ENCODE measurements at places on chromosomes 3 and 15.

- DNase-seq, result no peak
These were observed 80.1 kb upstream of the EIF1B start for GRCh38 chr3:40229386-40229785.

GRCh38 chr3:44418549-44418948 is 58.9 kb downstream of the ZNF445 start:
- no peak for DNase-seq

DNA sequence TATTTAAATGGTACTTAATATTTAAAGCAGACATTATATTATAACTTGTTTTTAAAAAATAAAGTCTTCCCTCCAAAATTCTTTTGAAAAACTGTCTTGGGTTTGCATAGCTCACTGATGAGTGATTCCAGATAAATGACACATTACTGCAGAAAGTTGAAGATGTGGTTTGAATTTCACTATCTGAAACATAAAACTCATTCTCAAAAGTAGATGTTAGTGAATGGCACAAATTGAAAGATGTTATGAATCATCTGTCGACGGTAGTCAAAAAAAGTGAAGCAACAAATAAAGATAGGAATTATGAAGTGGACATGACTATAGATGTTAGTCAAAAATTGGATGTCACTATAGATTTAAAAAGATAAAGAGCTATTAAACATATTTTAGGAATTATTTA is 280.5 kb downstream of the GAP43 start:
- no peak for DNase-seq

DNA sequence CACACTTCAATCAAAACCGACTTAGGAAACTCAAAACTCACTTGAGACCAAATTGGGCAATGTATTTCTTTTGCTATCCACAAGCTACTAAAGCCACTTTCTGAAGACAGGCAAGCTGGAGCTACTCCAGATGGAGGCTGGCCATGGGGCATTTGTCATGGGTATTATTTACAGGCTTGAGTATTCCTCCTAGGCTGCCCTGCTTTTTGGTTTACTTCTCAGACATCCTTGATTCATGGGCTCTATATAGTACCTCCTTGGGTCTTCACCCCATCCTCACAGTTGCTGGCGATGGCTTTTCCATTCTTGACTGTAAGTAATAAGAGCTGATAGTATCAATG is 18.6 kb upstream of the SYNM start:
- no peak for DNase-seq

- no peak for DNase-seq
These were observed 749.8 kb upstream of the SGO1 start for GRCh38 chr3:20935791-20936190.

GRCh38 chr3:88113311-88114162 is 36.2 kb upstream of the C3orf38 start:
- DNase-seq, result peak; percentile 83

- no peak for DNase-seq
These were observed 457.0 kb upstream of the ONECUT1 start for GRCh38 chr15:53247041-53247708.

DNA sequence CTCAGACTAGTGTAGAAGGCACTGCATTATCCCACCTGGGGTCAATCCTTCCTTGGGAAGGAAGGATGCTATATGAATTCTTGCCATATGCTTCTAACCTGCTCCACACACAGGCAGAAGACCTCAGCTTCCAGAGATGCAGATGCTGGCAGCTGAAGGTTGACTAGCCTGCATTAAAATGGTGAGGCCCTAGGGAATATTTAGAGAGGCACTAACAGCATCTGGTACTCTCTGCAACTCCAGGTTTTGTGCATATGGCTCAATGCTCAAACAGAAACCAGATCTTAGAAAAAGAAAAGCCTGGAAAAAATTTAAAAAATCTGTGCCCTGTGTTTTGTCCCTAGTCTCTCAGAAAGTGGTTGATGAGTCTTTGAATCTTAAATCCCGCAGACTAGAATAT is 56.0 kb upstream of the MYRIP start:
- DNase-seq, result no peak

- no peak for DNase-seq
These were observed 8.8 kb upstream of the LCTL start for GRCh38 chr15:66574596-66574950.

DNA sequence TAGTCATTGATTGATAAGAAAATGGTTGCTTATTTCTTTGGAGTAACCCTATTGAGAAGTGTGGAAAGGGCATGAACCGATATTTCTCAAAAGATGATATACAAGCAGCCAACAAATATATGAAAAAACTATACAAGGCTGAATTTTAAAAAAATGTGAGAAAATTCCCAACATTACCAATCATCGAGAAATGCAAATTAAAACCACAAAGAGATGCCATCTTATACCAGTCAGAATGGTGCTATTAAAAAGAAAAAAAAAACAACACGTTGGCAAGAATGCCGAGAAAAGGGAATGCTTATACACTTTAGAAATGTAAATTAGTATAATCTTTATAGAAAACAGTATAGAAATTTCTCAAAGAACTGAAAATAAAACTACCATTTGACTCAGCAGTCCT is 77.7 kb upstream of the ROBO1 start:
- no peak for DNase-seq

GRCh38 chr3:120428924-120429323 is 21.9 kb downstream of the FSTL1 start:
- DNase-seq, result no peak

GRCh38 chr3:77052051-77052501 is 12.2 kb downstream of the ROBO2 start:
- DNase-seq, result no peak

DNA sequence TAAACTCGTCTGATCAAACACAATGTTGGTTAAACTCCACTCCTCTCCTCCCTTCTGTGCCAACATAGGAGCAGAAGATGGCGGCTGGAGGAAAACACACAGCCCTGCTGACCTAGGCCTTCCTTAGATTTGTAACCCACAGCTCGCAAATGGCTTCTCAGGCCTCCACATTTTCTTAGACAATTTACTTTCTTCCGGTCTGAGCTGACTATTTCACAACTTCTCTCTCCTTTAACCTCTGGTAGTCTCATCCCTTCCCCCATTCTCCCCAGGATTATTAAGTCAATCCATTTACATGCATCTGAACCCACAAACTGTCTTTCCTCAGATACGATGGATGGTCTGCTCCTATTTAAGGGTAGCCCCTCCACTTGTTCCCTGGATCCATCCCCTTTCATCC is 25.7 kb upstream of the ULK4 start:
- DNase-seq, result no peak

- DNase-seq, result no peak
These were observed 8.3 kb downstream of the DAPK2 start for GRCh38 chr15:64037966-64038365.

DNA sequence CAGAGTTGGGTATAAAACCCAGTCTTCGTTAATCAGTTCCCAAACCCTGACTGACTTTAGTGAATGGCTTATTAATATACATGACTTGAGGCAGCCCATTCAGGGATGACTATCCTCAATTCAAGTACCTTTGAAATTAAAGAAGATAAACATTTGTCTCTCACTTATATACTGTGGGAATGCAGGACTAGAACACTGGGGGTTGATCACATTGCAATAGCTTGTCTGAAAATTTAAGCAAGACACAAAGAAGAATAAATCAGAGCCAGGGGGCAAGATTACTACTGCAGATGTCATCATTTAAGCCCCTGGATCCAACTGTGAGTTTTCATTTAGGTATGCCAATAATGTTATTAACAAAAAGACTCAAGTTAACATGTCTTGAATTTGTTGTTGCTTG is 647.7 kb downstream of the ZPLD1 start:
- no peak for DNase-seq

Measured in hematopoietic multipotent progenitor cell treated with erythropoietin and hydrocortisone succinate and interleukin-3 and kit ligand, for 15 days (in vitro differentiated cells).